ENCODE measurements at places on chromosomes 2 and 18. TPM values are rescaled to one million over a fixed set of nuclear protein-coding genes. Genes with fewer than 3 reads are reported as not detected.

PPP1R1C gene
- not detected for total RNA-seq

SEPTIN2 gene
- 546 TPM for total RNA-seq

TEX44 gene
- not detected for total RNA-seq

FARP2 gene
- 41.0 TPM for total RNA-seq

DNA sequence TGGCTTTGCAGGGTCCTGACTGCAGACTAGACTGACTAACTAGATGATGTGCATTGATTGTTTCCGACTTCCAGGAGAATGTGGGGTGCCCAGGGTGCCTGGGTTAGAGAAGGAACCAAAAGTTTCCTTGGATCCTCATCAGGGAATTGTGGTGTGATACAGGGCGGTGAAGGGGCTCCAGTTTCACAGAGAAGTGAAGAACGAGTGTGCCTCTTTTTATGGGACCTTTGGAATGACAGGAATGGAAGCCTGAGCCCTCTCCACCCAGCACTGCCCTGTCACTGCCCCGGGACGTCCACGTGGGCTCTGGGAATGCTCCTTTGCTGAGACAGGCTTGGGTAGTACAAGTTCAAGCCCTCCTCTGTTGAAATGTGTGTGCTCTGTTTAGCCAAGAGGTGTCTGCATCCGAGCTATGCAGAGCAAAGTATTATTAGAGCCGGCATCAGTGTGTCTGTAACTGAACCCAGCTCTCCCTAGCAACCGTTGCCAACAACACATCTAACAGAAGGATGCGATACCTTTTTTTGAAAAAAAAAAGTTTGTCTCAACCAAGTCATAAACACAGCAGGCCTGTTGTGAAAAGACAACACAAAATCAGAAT lies 183.6 kb downstream of the SMAD7 start:
- peak; percentile 9 for DNase-seq

- no peak for DNase-seq
Measured at GRCh38 chr2:119474371-119475224, 42.9 kb downstream of the TMEM37 start.

GRCh38 chr2:6562771-6563170 lies 302.9 kb downstream of the CMPK2 start:
- DNase-seq: no peak

DNA sequence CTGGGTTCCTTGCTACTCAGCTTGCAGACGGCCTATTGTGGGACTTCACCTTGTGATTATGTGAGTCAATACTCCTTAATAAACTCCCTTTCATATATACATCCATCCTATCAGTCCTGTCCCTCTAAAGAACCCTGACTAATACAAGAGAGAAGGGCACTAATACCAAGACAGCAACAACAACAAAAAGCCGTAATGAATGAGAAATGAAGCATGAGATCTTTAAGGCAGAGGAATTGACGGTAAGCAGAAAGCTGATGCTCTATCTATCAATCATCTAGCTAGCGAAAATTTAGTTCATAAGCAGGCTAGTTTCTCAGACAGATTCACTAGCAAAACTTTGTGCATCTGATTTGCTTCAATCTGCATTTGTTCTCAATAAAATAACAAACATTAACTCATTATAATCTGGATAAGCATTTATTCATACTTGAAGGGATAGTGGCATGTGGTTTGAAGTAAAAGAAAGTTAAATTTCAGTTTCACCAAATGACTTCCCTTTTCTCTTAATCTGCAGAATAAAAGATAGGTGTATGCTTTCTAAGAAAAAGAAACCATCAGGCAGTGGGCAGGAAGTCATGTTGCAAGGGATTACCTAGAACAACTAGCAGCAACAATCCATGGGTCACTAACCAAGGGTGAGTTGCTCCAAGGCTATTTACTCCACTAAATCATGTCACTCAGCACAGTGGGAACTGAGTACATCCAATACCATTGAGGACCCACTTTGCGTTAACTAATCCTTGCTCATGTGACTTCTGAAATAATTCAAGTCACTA lies 376.5 kb downstream of the TMEM182 start:
- DNase-seq: no peak

DNA sequence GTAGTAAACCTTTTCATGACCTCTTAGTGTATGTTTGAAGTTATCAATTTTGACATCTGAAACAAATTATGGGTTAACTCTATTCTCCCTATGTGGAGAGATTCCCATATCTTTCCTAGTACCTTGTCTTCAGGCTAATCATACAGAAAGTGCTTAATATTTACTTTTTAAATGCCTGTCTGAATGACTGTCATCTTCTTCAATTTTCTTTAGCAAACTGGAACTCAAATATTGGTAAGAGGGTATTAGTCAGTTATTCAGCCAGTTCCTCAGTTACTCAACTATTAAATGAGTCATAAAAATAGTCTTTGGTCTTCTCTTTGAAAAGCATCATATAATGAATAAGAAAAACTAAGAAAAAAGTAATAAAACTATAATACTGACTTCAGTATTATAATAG lies 1038.0 kb upstream of the PIK3C3 start:
- no peak for DNase-seq

- peak; percentile 59 for DNase-seq
Measured at GRCh38 chr2:62787386-62787785, 81.9 kb downstream of the EHBP1 start.

DNA sequence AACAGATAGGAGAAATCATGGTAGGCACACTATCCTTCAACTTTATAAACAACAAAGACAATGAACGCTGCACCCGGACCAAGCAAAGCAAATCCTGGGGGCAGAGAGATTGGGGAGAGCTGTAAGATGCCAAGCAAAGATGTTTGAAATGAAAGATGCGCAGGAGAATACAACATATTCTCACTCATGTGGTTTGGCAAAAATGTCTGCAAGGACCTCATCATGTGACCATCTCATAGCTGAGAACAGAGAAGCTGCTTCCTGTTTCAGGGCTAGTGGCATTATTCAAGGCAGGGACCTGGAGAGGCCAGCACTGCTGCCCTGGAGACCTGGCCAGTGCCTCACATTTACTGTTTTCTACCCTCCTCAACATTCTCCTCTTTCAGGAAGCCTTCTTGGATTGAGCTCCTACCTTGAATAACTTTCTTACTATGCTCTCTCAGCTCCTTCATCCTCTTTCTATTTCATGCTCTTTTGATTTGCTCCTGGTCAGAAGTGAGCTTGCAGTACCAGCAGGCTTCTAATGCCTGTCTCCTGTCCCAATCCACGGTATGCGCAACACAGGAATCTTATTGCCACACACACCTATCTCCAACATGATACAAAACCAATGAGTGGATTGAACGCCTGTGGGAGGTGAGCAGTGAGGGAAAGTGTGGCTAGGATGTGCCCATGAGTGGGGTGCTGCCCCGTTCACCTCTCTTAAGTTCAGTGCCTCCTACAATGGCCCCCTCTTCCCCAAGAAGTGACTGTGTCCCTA lies 133.0 kb downstream of the CELF4 start:
- DNase-seq: no peak

DNA sequence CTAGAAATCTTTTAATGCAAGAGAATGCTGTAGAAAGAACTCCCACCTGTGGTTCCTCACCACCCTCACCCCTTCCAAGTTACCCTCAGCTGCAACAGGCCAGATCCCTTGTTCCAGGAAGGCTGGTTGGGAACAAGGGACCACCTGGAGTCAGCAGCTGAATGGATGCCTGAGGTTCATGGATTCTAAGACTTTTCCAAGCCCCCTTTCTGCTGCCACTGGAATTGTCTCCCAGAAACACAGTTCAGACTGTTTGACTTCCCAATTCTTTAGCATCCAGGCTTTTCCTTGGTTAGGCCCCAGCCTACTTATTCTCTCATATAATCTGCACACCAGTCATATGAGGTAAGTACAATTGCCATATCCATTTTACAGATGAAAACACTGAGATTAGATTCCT lies 8.0 kb upstream of the ADCY3 start:
- no peak for DNase-seq

PSMD14 gene
- 103 TPM for total RNA-seq

SLC4A5 gene
- total RNA-seq: 0.45 TPM

MAL gene
- not detected for total RNA-seq

- DNase-seq: no peak
Measured at GRCh38 chr2:128549094-128549493, 230.4 kb upstream of the HS6ST1 start.

ATP6V1C2 gene
- not detected for total RNA-seq

- DNase-seq: no peak
Measured at GRCh38 chr2:240919786-240920782, 13.9 kb downstream of the CROCC2 start.

TMEM169 gene
- 0.36 TPM for total RNA-seq

DNA sequence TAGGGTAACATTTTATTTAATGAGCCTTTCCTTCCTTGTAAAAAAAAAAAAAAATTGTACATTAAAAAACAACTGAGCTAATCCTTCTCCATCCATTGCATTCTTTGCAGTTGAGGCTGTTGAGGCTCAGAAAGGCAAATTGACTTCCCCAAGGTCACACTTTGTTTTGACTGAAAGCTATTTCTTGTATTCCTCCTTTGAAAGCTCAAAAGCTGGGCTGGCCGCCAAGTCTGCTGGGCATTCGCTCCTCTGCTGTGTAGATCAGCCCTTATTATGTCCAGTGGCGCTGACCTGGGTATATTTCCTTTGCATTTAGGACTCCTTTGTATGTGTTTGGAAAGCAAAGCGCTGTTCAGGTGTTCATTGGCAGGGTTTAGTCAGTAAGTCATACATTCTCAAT lies 44.0 kb downstream of the SGPP2 start:
- DNase-seq: no peak

GRCh38 chr2:151306621-151307020 lies 17.2 kb upstream of the NMI start:
- DNase-seq: peak; percentile 94

TNFAIP6 gene
- total RNA-seq: 51.9 TPM

DNA sequence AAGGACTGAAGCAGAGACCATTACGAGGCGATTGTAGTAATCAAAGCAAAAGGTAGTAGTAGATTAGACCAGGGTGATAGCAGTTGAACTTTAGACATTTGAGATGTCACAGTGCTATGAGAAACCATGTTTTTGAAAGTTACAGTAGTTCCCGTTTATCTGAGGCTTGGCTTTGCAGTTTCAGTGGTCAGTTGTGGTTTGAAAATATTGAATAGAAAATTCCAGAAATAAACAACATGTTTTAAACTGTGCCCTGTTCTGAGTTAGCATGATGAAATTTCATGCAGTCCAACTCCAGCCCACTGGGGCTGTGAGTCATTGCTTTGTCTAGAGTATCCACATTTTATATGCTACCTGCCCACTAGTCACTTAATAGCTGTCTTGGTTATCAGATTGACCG lies 47.5 kb downstream of the ZNF638 start:
- peak; percentile 86 for DNase-seq

TCF7L1 gene
- 3.5 TPM for total RNA-seq

DNA sequence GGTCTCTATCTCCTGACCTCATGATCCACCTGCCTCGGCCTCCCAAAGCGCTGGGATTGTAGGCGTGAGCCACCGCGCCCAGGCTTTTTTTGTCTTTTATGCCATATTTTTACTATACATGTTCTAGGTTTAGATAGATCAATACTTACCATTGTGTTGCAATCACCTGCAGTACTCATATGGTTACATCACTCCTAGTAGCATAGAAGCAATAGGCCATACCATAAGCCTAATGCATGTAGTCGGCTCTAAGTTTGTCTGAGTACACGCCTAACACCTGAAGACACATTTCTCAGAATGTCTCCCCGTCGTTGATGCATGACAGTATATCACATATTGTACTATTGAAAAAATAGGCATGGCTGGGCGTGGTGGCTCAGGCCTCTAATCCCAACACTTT lies 27.1 kb upstream of the TGIF1 start:
- no peak for DNase-seq

LPIN2 gene
- 43.7 TPM for total RNA-seq

GRCh38 chr2:79447463-79447862 lies 65.4 kb upstream of the CTNNA2 start:
- DNase-seq: no peak

EVX2 gene
- not detected for total RNA-seq

- DNase-seq: no peak
Measured at GRCh38 chr2:15582710-15583357, 8.8 kb upstream of the DDX1 start.

DNA sequence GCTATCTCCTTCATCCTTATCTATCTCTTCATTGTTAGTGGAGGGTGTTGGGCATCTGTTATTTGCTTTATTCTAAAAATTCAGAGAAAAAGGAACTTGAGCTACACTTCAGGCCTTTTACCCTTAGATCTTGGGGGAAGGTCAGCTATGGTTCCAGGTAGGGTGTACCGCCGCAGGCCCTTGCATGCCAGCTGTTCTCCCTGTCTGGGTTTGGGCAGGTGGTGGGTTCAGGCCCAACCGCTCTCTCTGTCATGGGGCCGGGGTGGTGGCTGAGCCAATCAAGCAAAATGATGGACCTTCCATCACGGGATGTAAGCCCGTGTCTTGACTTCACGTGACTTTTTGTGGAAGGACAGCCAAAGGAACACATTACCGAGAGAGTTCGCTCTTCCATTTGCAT lies 231.1 kb downstream of the LDLRAD4 start:
- DNase-seq: no peak

DNA sequence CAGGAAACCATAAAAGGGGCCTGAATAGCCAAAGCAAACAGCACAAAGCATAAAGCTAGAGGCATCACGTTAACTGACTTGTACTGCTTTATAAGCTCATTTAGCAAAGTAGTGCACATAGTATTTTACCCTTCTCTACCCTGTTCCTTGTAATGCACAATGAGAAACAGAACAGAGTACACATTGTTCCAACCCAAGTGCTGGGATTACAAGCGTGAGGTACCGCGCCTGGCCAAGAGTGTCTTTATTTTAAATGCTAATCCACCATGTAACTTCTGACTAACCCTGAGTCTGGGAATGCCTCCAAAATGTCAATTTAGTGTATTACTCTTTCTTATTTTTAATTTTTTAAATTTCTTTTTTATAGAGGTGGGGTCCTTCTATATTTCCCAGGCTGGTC lies 46.4 kb upstream of the STON1 start:
- peak; percentile 88 for DNase-seq

CCT4 gene
- 145 TPM for total RNA-seq

PLCD4 gene
- total RNA-seq: 1.2 TPM

DNA sequence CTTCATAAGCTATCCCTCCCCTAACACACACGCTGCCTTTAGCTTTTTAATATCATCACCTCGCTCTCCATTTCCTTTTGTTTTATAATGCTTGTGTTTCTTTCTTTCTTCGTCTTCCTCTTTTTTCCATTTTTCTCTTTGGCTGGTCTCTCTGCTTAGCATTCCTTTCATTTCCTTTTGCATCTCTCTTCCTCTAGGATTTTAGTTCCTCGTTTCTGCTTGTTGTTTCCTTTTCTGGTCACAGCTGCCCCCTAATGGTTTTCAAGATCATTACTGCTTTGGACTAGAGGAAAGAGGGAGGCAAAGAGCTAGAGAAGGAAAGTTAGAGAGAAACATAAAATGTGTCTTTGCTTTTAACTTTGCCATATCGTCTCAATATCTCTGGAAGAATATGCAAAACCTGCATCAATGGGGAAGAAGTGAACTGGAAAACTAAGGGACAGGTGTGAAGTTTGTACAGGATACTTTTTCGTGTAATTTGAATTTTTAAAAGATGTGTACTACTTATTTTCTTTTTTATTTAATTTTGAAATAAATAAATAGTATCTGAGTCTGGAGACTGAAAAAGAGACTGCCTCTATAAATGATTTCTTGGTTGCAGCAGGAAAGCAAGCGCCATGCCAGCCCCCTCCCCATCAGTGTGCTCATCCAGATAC lies 6.3 kb upstream of the NRP2 start:
- DNase-seq: peak; percentile 89
